Stimulated activated CD4-positive, alpha-beta T cell treated with anti-CD3 and anti-CD28 coated beads, Interleukin-2, amount 100 ng/mL, for 4 hours (primary cell): ENCODE measurements at places on chromosomes 12 and 14.

DNA sequence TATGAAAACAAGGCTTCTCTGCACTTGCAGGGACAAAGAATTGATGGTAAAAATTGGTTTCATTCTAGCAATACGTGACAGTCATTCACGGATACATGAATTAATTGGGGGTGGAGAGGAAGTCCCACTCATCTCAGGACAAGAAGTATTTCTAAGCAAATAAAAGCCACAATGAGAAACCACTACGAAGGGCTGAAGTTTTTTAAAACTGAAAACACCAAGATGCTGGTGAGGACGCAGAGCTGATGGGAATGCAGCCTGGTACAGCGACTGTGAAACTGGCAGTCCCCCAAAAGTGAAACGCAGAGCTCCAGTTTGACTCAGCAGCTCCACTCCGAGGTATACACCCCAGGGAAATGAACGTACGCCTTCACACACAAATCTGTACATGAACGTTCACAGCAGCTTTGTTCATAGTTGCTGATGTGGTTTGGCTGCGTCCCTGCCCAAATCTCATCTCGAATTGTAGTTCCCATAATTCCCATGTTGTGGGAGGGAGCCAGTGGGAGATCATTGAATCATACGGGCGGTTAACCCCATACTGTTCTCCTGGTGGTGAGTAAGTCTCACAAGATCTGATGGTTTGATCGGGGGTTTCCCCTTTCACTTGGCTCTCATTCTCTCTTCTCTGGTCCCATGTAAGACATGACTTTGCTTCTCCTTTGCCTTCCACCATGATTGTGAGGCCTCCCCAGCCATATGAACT lies 89.0 kb downstream of the SCARB1 start:
- peak; percentile 37 for DNase-seq

DNA sequence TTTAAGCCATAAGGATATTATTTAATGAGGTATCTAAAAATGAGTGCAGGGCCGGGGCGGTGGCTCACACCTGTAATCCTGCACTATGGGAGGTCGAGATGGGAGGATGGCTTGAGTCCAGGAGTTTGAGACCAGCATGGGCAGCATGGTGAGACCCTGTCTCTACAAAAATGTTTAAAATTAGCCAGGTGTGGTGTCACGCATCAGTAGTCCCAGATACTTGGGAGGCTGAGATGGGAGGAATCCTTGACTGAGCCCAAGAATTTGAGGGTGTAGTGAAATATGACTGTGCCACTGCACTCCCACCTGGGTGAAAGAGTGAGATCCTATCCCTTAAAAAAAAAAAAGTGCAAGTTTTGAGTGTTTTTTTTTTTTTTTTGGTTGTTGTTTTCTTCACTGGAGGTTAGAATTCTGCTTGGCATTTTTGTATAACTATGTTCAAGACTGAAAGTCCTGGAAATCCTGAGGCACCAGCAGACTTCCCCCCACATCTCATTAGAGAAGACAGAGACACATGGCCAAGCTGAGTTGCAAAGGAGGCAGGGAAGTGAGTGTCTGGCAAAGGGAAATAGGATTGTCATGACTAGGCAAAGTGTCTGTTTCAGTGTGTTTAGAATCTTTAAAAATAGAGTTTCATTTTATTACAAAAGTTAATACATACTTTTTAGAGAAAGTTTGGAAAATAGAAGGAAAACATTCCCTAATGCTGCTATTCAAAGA lies 53.5 kb upstream of the DUSP6 start:
- DNase-seq: no peak

- DNase-seq: no peak
Measured at GRCh38 chr12:4505376-4505986, 33.2 kb upstream of the RAD51AP1 start.

DNA sequence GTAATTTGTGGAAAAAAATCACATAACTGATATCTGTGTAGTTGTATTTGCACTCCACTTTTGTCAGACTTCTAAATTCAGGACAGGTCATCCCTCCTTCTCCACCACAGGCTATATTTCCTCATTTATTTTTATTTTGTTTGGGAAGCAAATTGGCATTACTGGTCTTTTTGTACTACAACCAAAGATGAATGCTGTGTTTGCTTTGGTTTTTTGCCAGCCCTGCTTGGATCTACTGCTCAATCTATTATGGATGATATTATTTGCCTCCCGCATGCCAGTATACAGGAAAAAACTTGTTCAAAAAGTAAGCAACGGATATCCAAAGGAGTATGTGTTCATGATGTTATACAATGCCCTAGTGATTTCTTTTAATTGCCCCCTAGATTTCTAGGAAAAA lies 948.8 kb downstream of the TRHDE start:
- DNase-seq: no peak
